CD4-positive, alpha-beta T cell treated with Interleukin-2 at 100 ng/mL for 4 hours (primary cell): ENCODE measurements at places on chromosomes 5 and 9.

- no peak for DNase-seq
Observed at GRCh38 chr9:133897675-133898074, 94.4 kb downstream of the VAV2 start.

GRCh38 chr5:174204535-174205313, 159.2 kb downstream of the NSG2 start:
- no peak for DNase-seq

DNA sequence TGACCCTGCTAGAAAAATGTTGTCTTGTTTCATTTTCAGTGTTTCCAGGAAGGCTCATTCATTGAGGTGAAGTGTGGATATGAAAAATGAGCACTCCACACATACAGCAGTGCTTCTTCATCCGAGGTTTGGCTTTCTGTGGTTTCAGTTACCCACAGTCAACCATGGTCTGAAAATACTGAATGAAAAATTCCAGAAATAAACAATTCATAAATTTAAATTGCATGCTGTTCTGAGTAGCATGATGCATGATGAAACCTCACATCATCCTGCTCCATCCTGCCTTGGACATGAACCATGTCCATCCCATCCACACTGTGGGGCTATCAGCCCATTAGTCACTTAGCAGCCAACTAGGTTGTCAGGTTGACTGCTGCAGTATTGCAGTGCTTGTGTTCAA, 10.4 kb upstream of the SLC45A2 start:
- no peak for DNase-seq

DNA sequence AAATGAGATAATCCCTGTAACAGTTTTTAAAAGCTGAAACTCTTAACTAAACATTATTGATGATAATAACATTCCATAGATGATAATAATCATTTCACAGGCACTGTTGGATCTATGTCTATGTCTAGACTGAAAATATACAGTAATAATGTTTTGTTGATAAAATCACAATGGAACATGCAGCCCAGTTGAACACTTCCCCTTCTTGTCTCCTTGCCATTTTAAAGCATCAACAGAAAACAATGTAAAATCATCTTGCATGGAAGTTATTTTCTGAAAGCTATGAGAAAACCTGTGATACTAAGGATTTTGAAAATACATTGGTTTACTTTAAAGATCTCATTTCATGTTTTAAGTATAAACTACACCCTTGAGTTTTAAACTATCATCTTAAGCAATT, 1.9 kb downstream of the GAPT start:
- no peak for DNase-seq

DNA sequence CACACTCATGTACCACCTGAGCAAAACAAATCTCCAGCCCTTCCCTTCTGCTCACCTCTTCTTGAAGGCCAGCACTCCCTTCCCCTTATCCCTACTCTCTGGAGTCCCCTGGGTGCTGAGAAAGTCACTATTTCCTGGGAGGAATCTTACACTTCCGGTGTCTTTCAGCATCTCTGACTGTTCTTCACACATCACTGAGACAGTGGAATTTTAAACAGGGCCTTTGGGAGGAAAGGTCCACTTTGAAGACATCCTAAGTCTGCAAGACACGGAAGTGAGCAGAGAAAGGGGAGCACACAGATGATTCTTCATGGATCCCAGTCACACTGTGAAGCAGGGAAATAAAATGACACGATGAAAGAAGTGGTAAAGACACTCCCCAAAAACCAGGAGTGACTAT, 25.6 kb downstream of the FRMD3 start:
- no peak for DNase-seq

DNA sequence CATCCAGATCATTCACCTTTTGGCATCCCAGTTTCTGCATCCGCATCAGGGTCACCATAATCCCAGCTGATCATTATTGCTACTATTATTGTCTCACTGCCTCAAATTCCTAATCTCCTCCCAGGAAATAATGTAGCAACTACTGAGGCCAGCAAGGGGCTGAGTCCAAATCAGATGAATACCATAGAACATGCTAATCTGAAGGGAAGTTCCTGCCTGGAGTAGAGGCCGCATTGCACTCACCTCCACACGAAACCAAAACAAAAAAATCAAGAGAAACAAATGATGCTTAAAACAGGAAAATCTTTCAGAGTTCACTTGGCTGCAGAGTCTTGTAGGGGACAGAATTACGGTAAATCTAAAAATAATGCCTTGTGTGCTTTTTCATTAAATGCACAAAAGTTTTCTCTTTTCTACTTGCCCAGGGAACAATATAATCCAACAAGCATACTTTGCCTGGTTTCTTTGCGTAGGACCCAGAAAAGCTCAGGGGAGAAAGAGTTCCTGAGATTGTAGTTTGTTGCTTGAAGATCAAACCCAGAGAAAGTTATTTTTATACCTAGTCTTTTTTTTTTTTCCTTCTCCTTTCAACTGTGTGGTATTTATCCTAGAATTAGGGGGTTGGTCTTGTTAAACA, 87.7 kb upstream of the KLF4 start:
- DNase-seq: no peak

GRCh38 chr5:158591301-158591863, 508.3 kb downstream of the EBF1 start:
- DNase-seq: no peak

GRCh38 chr5:107604990-107605389, 65.7 kb downstream of the EFNA5 start:
- DNase-seq: no peak

- DNase-seq: no peak
Observed at GRCh38 chr5:108143581-108143980, 238.3 kb downstream of the FBXL17 start.

DNA sequence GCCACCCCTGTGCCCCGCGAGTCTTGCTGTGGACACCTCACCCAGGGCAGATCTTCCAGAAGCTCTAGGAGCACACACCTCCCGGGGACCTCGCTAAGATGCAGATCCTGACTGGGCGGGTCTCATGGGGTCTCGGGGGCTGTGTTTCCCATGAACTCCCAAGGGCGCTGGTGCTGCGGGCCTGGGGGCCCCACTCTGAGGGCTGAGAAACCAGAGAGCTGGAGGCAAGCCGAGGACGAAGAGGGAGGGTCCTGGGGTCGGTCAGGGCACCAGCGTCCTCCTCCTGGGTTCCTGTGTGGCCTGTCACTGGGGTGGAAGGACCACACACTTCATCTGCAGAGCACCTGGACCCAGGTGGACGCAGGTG, 30.2 kb downstream of the SLC6A3 start:
- DNase-seq: no peak

GRCh38 chr9:5835808-5836207, 2.9 kb upstream of the ERMP1 start:
- no peak for DNase-seq

DNA sequence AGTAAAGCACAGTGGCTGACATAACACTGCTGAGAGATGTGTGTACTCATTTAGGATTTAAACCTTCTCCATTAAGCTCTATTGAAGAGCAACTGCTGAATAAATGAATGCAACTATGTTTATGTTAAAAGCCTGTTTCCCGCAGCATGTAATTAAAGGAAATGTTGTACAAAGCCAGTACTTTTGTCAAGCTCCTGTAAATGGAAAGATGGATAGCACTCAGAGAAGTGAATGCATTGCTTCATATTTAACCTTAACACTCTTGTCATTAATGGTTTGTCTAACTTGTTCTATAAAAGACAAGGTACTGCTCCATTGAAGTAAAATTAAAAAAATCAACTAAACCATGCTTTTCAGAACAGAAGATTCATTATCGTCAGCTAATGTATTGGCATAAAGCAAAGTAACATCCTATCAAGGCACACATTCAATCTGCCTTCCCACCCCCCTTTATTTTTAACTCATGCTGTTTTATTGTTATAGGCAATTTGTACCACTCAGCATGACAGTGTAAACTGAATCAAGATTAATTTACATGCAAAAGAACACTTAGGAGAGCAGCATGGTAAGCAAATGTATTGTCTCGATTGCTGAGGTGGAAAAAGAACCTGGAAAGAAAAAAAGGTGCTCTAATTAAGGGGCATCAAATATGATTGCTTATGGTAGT, 240.9 kb upstream of the TBCA start:
- DNase-seq: no peak

DNA sequence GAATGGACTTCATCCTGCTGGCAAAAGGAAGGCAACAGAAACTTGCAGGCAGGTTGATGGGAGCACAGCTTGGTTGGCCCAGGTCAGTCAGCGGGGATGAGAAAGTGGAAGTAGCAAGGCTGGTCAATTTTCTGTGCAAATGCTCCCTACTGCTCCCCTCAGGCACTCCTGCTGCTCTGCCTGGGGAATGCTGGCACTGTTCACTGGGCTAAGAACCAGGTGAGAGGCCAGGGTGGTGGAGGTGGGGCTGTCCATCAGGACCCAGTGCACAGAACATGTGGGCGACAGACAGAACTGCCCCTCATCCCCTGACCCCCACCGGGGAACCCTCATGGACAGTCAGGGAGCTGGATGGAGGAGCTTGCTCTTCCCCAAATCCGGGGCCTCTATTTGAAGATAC, 593.1 kb downstream of the IRX1 start:
- DNase-seq: no peak

DNA sequence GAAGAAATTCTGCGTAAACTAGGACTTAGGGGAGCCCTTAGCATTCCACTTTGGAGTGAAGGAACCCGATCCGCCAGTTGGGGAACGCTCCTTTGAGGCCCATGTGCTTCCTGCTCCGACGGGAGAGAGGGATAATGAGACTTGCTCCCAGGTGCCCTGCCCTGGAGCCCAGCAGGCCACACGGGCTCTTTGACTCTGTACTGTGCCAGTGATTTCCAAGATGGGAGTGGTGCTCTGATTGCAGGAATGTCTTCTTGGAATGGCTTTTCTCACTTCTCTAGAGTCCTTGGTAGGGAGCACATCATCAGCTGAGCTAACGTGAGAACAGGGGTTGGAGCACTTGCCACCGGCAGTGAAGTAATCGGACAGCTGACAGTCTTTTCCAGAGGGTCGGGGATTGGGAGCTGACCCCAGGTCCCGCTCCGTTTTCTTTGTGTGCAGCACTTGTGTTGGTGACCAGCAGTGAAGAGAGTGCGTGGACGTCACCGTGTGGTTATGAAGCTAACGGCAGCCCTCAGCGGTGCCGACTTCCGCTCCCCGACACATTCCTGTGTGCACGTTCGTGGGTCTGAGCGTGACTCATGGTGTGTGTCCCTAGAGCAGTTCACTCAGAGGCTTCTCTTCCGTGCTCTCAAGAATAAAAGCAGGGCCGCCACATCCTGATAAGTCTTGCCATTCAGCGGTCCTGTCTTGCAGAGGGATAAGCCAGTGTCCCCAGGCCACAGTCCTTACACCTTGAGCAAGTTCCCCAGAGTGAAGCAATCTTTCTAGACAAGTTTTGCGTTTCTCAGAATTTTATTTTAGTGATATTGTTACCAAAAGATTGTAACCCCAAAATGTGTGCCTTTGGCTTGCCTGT, 25.6 kb downstream of the ABL1 start:
- no peak for DNase-seq
